ENCODE measurements at places on chromosomes 2 and 18.

DNA sequence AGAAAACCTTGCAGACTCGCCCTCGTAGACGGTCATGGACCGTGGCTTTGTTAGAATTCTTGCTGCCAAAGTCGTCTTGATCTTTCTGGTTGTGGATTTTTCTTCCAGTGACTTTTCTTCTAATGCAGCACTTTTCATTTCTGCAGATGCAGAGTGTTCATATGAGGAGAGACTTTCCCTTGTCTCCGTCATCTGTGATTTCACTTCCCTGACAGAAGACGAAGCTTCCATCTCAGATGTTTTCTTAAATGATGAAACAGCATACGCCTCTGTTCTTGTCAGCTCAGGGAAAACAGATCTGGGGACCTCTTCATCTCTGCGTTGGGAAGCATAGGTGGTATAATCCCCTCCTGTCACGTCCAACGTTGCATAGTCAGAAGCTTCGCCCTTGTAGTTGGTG lies 50.9 kb downstream of the PLEKHA3 start:
- no peak for DNase-seq

- DNase-seq = no peak
Observed at GRCh38 chr2:67002618-67003371, 394.3 kb upstream of the ETAA1 start.

DNA sequence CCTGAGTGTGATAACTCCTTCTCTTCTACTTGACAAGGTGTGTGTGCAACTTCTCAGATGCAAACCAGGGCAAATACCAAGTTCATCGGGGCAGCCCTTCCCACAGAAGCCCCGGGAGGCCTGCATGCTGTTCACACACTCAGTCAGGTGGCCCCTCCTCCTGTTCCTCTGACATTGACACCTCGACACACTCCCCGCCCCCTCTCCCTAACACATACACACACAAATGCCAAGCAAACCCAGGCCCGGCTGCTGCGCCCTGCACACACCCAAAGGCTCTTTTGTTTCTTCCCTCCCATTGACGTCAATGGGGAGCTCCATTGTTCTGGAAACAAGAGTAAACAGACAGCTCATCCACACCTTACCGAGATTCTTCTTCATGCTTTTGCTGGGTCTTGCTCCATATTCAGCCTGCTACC lies 1.7 kb upstream of the PER2 start:
- peak; percentile 25 for DNase-seq

DNA sequence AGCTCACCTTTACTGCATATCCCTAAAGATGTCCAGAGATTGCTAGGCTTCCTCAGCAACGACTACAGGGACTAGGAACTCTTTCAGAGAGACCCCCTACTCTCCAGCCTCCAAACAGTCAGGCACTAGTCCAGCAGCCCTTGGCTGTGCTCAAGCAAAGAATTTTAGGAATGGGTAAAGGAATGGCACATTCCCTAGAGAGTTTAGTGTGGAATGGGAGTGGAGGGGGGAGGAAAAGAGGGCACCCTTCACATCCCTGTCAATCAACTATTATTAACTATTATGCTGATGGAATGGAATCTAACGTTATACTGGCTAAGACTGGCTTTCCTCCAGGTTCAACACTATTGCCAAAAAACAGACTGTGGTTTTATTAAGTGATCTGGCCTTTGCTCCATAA lies 64.8 kb downstream of the IKZF2 start:
- DNase-seq = no peak

GRCh38 chr2:233142355-233142897 lies 82.3 kb downstream of the INPP5D start:
- no peak for DNase-seq

GRCh38 chr2:101827246-101827645 lies 129.7 kb downstream of the MAP4K4 start:
- no peak for DNase-seq

GRCh38 chr2:232275670-232276069 lies 102.9 kb upstream of the ALPP start:
- no peak for DNase-seq

- peak; percentile 14 for DNase-seq
Observed at GRCh38 chr2:173448938-173449471, 94.3 kb downstream of the CDCA7 start.

GRCh38 chr18:38221476-38222100 lies 656.0 kb upstream of the CELF4 start:
- DNase-seq = no peak

DNA sequence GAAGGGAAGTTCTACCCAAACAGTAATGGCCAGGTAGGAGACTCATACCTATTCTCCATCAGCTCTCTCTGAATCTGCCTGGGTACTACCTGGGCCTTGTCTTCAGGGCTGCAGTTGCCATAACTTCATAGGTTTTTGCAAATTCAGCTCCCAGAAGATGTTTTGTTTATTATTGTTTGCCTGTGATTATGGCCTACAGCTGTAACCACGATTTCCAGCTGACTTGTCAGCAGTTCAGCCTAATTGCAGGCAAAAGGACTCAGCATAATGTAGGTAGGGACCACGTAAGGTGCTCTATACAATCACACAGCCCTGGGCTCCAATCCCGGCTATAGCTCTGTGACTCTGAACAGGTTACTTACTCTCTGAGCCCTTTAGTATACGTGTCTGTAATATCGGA lies 187.0 kb upstream of the FN1 start:
- no peak for DNase-seq

GRCh38 chr2:180819106-180819505 lies 161.3 kb upstream of the UBE2E3 start:
- no peak for DNase-seq

DNA sequence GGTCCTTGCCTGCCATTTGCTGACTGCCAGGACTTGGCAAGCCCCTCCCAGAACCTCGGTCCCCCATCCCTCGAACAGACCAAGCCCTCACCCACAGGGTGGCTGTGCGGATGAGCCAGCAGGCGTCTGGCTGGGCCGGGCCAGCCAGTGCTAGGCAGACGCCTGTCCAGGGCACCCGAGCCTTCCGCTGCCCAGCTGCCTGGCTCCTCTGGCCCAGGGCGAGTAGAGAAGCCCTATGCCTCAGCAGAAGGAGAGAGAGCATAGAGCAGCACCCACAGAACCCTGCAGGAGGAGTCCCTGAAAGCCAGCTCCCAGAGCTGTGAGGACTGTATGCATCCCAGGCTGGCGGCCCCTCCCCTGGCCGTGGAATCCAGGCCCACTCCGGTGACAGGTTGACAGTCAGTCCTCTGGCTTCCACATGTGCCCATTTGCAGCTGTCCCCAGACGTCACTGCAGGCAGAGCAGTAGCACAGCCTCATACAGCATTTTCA lies 62.1 kb upstream of the GLI2 start:
- DNase-seq = no peak

DNA sequence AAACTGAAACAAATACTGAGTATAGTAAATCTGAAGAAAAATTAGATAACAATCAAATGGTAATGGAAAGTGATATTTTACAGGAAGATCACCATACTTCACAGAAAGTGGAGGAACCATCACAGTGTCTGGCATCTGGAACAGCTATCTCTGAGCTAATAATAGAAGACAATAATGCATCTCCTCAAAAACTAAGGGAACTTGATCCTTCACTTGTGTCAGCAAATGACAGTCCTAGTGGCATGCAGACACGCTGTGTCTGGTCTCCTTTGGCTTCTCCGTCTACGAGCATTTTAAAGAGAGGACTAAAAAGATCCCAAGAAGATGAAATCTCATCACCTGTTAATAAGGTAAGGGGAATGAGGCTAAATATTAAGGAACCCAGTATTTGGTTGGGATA lies 56.1 kb downstream of the RIF1 start:
- DNase-seq = no peak

DNA sequence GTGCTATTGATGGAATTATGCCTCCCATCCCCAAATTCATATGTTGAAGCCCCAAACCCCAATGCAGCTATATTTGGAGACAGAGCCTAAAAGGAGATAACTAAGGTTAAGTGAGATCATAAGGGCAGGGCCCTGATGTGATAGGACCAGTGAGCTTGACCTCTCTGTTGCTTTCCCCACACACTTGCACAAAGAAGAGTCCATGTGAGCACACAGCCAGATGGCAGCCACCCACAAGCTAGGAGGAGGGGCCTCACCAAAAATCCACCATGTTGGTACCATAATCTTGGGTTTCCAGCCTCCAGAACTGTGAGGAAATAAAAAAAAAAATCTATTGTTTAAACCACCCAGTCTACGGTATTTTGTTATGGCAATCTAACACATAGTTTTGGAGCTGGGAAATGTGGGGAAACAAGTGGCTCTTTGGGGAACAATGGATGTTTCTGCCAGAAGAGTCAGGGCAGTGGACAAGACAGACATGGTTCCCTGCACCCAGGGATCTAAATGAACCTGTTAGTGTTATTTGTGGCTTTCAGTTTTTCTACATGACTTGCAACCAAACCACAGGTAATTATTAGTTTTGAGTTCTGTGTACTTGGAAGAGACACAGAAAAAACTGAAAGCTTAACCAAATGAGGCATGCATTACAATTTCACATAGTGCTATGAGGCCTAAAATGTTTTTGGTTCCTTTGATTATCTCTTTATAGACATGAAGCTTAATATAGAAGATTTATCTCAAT lies 259.1 kb downstream of the LTBP1 start:
- DNase-seq = no peak

GRCh38 chr2:207953354-207953753 lies 72.0 kb downstream of the PLEKHM3 start:
- no peak for DNase-seq

- no peak for DNase-seq
Observed at GRCh38 chr2:154375579-154375931, 322.9 kb upstream of the KCNJ3 start.

- DNase-seq = no peak
Observed at GRCh38 chr2:114684403-114684802, 242.0 kb downstream of the DPP10 start.

Data from esophagus squamous epithelium (tissue), 5 donors.